ENCODE measurements at places on chromosomes 5 and 9.

DNA sequence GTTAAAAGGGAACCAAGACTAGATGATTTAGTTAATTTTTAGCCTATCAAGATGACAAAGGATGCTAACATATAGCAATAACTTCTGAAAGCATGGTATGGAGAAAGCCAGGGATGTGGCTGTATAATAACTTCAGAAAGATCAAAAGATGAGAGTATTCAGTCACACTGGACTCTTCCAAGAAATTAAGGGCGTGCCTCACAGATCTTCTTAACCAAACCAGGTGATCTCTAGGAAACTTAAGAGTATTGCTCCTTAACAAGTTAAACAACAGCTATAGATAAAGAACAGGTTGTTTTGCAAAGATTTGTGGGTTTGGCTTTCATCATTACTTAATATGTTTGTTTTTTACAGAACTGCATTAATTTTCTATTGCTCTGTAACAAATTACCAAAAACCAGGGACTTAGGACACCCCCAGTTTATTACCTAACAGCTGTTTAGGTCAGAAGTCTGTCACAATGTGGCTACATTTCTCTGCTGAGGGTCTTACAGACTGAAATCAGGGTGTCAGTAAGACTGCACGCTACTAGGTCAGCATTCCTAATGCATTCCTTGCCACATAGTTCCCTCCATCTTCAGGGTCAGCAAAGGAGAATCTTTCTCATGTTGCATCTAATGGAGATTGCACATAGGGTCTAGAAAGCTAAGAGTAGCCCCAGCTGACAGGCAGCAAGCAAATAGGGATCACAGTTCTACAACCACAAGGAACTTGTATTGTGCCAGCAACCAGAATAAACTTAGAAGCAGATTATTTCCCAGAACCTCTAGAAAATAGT is 113.8 kb downstream of the WDR70 start:
- no peak for DNase-seq

DNA sequence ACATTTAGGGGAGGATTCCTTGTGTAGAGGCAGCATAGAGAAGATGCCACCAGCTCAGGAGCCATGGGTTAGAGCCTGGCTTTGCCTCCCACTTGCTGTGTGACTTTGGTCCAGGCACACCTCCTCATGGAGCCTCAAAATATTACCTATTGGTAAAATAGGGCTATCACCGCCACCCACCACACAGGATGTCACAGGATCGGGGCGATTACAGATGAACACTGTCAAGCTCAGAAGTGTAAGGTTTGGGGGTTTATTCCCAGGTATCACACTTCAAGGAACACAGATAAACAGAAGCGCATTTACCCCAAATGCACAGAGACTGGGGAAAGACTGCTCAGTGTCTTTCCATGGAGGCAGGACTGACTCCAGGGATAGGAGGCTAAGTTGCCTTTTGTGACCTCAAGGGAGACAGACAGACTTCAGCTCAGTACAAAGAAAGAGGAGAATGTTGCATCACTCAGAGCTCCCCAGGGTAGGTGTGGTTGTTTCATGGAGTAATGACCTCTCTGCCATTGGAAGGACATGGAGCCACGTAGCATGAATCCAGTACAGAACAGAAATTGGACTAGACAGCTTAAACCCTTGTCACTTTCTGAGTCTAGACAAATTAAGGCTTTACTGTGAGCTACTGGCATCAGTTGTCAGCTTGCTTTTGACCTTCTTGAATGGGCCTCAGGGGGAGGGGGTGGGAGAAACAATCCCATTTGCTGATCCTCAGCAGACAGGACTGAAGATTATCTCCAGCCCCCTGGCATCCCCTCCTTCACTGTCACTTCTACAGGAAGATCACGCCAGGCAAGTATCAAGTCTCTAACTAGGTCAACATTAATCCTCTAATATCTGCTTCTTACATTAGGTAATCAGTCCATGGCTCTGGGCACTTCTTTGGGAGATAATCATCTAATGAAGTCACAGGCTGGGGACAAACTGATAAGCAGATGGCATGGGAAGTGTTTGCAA is 6.5 kb downstream of the TRAF1 start:
- no peak for DNase-seq

- DNase-seq = no peak
Measured at GRCh38 chr9:81546489-81546888, 142.9 kb downstream of the TLE1 start.

- DNase-seq = no peak
Measured at GRCh38 chr5:44911501-44911900, 102.8 kb downstream of the MRPS30 start.

GRCh38 chr5:60929024-60929423 is 15.8 kb downstream of the ERCC8 start:
- no peak for DNase-seq

- DNase-seq = peak; percentile 14
Measured at GRCh38 chr9:69222970-69223369, 48.9 kb downstream of the TJP2 start.

DNA sequence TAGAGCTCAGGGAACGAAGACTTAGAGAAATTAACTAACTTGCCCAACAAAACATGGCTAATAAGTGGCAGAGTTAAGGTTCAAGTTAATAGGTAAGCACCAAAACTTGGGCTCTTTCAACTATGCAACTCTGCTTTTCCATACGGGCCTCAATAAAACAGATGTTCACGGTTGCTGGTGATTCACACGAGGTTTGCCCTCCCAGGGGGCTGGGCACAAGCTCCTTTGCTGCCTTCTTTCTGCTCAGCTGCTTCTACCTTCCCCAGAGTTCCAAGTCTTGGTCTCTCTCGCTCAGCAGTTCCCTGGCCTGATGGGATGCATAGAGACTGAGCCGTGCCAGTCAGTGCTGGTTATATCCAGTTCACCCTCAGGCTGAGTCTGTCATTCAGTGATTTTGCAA is 217.9 kb downstream of the SREK1 start:
- no peak for DNase-seq

DNA sequence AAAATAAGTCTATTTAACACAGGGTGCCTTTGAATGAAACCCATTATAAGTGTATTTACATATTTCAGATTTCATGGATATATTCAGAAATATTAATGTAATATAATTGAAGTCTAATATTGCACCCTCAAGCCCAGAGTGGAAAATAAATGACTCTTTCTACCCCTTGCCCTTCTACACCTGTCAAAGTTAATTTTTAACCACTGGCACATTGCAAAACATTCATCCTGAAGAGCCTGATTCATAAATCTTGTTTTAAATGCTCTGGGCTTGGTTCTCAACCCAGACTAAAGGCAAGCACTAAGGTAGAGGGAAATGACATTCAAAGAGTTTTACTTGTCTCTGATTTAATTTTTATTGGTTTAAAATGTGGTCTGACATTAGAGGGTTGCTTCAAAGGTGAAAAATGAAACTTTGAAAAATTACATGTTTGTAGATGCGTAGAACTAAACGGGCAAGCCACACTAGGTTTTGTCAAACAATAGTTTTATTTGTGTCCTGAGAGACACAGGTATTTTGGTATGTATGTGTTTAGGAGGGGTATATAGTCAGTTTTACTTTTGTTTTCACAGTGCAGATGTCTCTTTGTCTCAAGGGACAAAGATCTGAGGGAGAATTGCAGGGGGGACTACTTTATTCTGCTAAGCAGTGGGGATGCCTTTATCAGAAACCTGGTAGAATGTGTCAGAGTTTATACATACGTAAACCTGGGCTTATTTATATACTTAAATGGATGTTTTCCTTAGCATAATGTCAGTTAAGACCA is 69.7 kb downstream of the PIK3R1 start:
- no peak for DNase-seq

GRCh38 chr9:69674112-69674685 is 2.0 kb upstream of the APBA1 start:
- DNase-seq = no peak

- DNase-seq = no peak
Measured at GRCh38 chr5:64619609-64620008, 70.7 kb upstream of the SHISAL2B start.
